CD4-positive, alpha-beta memory T cell (primary cell): ENCODE measurements at places on chromosomes 4 and X. TPM values are rescaled to one million over a fixed set of nuclear protein-coding genes. Genes with fewer than 3 reads are reported as not detected.

DNA sequence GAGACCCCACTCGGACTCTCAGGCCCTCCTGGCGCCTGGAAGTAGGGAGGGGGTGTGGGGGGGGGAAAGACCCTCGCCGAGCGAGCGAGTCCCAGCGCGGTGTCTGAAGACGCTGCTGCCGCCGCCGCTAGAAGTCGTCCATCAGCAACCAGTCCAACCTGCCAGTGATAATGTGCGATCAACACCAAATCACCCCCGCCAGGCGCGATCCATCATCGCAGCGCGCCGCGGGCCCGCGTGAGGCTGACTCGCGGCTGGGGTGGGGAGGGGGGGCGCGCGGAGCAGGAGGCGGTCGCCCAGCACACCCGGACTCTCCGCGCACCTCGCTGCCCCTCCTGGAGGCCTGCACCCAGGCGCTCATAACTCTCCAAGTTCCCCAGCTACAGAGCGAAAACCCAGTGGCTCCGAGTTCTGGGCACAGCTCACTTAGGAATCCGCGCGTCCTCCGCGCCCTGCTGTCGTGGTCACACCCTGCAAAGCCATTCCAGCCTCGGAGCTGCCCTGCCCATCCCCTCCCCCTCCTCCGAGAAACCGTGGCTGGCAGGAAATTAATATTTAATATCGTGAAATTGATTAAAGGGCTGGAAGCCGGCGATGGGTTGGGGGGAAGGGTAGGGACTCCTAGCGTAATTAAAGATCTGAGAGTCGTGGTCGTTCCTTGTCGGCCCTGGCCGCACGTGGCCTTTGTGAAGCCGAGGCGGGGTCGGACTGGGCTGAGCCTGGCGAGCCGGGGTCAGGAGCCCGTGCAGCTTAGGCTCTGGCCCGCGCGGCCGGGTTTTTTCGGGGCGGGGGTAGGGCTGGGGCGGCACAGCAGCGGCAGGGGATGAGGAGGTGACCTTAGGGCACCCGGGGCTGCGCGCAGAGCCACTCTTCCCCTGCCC lies 58.1 kb upstream of the BCOR start:
- no peak for DNase-seq

The DCUN1D4 gene
- total RNA-seq = 58.9 TPM

The DYNLT3 gene
- total RNA-seq = 41.5 TPM

The PPEF2 gene
- 0.36 TPM for total RNA-seq

DNA sequence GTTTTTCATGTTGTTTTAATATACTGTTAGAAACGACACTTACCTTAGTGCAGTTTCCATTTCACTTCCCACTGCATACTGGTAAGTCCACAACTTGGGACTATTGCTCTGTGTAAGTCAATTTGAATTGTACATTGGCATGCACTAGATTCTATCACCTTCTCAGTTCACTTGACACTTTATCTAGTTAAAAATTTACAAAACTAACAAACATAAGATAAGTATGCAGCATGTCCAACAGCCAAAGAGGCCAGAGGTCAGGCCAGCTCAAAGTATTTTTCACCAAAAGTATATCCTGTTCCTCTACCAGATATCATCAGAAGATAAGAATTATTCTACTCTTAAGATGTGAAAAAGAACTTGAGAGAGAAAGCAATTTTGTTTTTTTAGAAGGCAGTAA lies 75.9 kb downstream of the QRFPR start:
- DNase-seq = no peak

DNA sequence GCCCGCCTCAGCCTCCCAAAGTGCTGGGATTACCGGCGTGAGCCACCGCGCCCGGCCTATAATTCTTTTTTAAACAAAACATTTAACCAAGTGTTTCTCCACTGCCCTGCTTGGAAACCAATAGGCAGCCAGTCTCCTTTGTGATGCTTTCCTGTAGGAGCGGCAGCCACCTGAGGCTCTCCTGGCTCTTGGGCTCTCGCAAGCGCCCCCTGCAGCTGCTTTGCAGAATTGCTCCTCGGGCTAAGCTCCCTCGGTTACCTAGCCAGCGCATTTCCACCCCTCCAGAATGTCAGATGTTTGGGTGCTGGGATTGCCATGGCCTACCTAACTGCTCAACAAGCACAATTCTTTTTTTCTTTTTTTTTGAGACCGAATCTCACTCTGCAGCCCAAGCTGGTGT lies 7.7 kb downstream of the S100P start:
- no peak for DNase-seq

DNA sequence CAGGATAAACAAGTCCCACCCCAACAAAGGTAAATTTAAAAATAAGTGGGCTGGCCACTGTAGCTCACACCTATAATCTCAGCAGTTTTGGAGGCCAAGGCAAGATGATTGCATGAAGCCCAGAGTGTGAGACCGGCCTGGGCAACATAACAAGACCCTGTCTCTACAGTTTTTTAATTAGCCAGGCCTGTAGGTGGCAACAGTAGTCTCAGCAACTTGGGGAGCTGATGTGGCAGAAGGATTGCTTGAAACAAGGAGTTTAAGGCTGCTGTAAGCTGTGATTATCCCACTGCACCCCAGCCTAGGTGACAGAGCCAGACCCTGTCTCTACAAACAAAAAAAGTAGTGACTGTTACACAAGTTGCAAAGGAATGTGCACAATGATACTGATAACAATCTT lies 74.6 kb upstream of the FAAH2 start:
- no peak for DNase-seq

- no peak for DNase-seq
Observed at GRCh38 chrX:153750127-153750774, 13.8 kb upstream of the PLXNB3 start.

The DMRTC1 gene
- 0.36 TPM for total RNA-seq

- DNase-seq = no peak
Observed at GRCh38 chrX:11768039-11768438, 10.0 kb downstream of the MSL3 start.

DNA sequence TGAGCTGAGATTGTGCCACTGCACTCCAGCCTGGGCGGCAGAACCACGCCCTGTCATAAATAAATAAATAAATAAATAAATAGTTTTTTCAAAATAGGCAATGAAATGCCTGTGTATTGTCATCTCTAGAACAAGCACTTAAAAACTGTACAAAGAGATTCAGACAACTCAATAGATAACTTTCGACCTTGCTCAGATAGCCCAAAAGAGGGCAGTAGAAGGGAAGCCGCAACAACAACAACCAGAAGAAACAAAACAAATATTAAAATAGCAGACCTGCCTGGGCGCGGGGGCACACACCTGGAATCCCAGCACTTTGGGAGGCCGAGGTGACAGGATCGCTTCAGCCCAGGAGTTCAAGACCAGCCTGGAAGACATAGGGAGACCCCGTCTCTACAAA lies 9.4 kb upstream of the CLDN34 start:
- no peak for DNase-seq

DNA sequence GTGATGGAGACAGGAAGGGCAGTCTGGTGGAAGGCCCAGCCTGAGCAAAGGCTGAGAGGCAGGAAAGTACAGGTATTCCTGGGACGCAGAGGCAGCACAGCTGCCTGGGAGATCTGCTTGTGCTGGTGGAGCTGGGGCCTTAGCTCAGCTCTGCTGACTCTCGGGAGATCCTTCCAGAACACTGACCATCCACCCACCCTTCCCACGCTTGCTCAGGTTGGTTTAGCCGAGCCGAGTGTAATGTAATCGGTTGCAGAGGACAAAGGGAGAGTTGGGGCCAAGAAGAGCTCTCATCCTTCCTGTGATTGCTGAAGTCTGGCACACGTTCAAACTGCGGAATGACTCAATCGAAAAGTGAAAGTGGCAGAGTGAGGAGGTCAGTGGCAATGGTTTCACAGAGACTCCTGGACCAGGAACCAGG lies 43.1 kb upstream of the GPR78 start:
- no peak for DNase-seq

The CCKAR gene
- not detected for total RNA-seq

The RAPGEF2 gene
- total RNA-seq = 23.1 TPM
